ENCODE measurements at places on chromosomes 2 and 18. TPM values are rescaled to one million over a fixed set of nuclear protein-coding genes. Genes with fewer than 3 reads are reported as not detected.

- DNase-seq = no peak
These were observed 421.1 kb upstream of the CELF4 start for GRCh38 chr18:37986665-37987064.

DNA sequence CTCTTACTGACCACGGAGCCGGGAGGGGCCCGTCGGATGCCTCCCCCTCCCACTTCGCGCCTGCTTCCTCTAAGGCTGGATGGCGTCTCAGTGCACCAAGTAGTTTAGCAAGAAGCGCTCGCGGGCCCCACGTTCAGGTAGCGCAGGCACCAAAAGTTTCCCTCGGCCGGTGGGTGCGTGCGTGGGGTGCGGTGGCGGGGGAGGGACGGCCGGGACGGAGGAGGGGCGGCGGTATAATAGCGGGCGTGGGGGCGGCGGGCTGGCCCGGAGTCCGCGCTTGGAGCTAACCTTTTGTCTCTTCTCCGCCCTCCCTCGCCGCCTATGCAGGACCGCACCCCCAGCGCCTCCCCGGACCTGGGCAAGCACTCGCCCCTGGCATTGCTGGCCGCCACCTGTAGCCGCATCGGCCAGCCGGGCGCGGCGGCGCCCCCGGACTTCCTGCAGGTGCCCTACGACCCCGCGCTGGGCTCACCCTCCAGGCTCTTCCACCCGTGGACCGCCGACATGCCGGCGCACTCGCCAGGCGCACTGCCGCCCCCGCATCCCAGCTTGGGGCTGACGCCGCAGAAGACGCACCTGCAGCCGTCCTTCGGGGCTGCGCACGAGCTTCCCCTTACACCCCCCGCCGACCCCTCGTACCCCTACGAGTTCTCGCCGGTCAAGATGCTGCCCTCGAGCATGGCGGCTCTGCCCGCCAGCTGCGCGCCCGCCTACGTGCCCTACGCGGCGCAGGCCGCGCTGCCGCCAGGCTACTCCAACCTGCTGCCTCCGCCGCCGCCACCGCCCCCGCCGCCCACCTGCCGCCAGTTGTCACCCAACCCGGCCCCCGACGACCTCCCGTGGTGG, 1.0 kb downstream of the SP5 start:
- peak; percentile 52 for DNase-seq

DNA sequence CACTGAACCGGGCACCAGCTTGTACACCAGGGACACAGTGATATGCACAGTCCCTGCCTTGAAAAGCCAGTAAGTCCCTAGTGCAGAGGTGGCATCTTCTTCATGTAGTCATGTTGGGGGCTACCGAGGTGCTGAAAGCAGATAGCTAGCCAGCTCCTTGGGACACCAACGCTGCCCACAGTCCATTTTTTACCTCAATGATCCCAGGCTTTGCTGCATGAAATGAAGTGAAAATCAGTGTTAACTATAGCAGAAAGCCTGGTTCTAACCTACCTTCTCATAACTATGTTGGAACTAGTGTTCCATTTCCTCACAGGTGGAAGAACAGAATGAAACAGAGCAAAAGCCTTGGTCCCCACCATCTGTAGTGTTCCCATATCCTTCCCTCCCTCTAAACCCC, 66.6 kb upstream of the EML6 start:
- DNase-seq = no peak

GRCh38 chr2:45905632-45905958, 254.1 kb downstream of the PRKCE start:
- no peak for DNase-seq

- DNase-seq = peak; percentile 47
These were observed 445 bp downstream of the MEX3C start for GRCh38 chr18:51196811-51197660.

DNA sequence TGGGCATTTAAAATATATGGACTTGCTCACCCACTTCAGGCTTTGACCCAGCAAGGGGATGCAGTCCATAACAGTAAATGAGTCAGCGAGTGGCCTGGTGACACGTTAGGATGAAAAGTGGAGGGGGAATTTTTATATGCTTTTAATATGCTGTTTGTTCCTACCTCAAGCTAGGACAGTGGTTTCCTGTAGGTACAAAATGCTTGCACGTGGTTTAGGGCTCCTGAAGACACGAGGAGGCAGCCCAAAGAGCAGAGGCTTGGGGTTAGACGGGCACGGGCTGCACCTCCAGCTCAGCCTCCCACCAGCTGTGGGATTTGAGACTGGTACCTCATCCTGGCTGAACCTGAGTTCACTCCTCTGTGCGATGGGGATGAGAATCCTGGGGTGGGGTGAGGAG, 306.2 kb upstream of the CXCR4 start:
- DNase-seq = no peak

GRCh38 chr2:189548666-189549448, 31.7 kb downstream of the SLC40A1 start:
- no peak for DNase-seq

GRCh38 chr2:109526442-109526970, 87.3 kb downstream of the SEPTIN10 start:
- DNase-seq = no peak

Gene SERPINB13
- total RNA-seq = not detected

Gene ZNF2
- total RNA-seq = 3.4 TPM

Gene CFAP221
- 0.23 TPM for total RNA-seq

DNA sequence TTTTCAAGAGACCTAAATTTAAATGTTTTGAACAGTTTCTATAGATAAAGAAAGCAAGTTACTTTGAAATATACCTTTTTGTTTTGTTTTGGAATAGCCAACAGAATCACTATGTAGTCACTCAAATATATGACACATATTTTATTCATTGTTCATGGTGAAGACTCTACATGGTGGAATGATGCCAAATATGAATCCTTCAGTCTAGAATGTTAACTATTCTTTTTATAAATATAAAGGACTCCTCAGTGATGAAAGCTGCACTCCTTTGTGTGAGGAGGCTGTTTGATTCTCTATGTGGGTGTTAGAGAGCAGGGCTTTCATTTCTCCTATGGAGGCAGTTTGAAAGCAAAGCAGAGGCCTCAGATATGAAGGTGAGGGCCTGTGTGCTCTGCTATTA, 396.4 kb upstream of the LRRTM1 start:
- no peak for DNase-seq

- no peak for DNase-seq
These were observed 129.8 kb downstream of the BCL2 start for GRCh38 chr18:63189817-63190216.

DNA sequence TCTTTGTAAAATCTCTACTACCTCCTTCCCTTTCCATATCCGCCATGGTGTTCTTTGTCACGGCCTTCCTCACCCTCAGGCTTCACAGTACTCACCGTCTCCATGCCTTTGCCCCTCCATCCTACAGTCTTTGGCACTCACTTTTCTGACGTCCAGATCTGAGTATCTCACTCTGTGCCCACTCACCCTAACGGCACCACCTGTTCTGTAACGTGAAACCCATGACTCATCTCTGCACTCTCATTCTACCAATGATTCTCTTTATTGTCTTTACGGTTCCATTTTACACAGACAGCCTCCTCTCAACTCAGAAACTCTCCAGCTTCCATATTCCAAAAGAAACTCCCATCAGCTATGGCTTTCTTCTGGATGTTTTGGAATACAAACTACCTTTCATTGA, 56.7 kb downstream of the NETO1 start:
- no peak for DNase-seq

- DNase-seq = no peak
These were observed 54.8 kb downstream of the RTP5 start for GRCh38 chr2:241924069-241924908.

- no peak for DNase-seq
These were observed 12.8 kb upstream of the HPCAL1 start for GRCh38 chr2:10289891-10290290.

Gene KIAA2012
- total RNA-seq = 0.03 TPM

DNA sequence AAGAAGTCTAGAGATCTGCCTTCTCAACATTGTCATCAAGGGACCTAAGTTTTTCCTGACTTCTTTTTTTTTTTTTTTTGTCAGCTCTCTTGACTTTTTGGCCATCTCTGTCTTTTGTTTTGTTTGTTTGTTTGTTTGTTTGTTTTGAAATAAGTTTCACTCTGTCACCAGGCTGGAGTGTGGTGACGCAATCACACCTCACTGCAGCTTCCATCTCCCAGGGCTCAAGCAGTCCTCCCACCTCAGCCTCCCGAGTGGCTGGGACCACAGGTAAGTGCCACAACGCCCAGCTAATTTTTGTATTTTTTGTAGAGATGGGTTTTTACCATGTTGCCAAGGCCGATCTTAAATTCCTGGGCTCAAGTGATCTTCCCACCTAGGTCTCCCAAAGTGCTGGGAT, 5.6 kb upstream of the PUS10 start:
- no peak for DNase-seq

GRCh38 chr2:234450431-234451124, 46.3 kb downstream of the ARL4C start:
- DNase-seq = no peak

DNA sequence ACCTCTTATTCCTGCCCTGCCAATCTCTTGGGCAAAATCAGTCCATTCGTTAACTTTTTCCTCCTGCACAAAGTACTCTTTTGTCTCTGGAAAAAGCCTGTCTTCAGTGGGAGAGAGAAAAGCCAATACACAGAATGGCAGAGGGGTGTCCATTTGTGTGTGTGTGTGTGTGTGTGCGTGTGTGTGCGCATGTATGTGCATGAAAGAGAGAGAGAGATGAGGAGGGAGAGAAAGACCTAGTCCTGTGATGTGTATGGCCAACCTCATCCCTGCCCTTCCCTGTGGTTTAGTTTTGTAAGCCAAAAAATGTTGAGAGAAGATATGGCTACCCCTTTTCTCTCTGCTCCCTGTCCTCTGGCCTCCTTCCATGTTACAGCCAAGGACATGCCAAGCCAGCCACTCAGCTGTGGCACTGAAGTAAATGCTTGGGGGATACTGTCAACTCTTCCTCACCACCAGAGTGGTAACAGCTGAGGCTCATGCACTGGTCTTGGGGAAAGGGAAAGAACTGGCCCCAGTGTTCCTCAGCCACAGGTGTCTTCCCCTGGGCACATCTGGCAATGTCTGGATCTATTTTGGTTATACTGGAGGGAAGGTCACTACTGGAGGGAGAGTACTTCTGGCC, 10.6 kb downstream of the SLC4A5 start:
- DNase-seq = no peak

- DNase-seq = no peak
These were observed 123.3 kb downstream of the FHOD3 start for GRCh38 chr18:36420826-36421225.

DNA sequence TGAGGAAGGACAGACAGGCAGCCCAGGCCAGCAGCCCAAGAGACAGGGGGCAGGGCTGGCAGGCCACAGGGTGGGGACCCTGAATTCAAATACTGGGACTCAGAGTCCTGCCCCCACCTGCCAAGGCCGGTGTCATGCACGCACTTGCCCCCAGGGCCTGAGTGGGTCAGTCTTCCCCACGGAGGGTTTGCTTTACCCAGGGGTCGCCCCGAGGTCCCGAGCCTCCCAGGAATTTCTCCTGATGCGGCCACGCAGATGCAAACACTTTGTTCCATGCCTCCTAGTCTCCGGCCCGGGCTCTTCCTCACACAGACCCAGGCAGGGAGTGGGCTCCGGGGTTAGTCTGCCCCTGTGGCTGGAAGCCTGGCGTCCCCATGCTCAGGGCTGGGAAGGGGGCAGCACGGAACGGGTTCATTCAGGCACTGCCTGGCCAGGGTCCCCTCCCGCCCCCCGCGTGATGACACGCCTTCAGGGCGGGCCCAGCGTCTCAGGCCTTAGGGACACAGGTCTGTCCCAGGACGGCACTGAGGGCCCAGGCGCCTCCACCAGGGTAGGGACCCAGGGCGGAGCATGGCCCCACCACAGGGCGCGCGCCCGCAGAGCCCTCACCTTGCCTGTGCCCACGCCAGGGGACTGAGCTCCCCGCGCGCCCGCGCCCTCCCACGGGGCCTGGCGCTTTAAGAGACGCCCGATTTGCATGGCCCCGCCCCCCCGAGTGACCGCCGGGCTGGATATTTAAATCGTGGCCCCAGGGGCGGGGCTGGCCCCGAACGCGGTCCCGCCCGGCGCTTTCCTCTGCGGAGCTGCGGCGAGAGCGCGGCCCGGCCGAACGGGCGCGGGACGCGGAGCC, at the start of gene SNED1:
Gene SNED1 (plus strand): TSS at position 763 of the 850 bp plus-strand sequence. CDS start 220 bp downstream, outside the sequence.
- DNase-seq = peak; percentile 93

Gene PFN4
- 0.28 TPM for total RNA-seq

GRCh38 chr2:168685600-168686451, 116.6 kb upstream of the NOSTRIN start:
- no peak for DNase-seq

GRCh38 chr2:157897106-157897971, 21.2 kb upstream of the ACVR1 start:
- no peak for DNase-seq

Measured in GM23338 (cell line).